ENCODE measurements at places on chromosomes 7 and 10.

GRCh38 chr10:75640803-75641202 lies 209.4 kb downstream of the LRMDA start:
- no peak for DNase-seq

- DNase-seq: no peak
These were observed 145.6 kb downstream of the CCDC71L start for GRCh38 chr7:106515321-106515720.

GRCh38 chr7:31440511-31440910 lies 73.4 kb upstream of the ITPRID1 start:
- no peak for DNase-seq

GRCh38 chr10:34778237-34778636 lies 36.9 kb downstream of the PARD3 start:
- DNase-seq: no peak

- DNase-seq: no peak
These were observed 5.5 kb upstream of the CPXM2 start for GRCh38 chr10:123897146-123897545.

GRCh38 chr10:121276046-121276445 lies 322.2 kb downstream of the FGFR2 start:
- DNase-seq: no peak

DNA sequence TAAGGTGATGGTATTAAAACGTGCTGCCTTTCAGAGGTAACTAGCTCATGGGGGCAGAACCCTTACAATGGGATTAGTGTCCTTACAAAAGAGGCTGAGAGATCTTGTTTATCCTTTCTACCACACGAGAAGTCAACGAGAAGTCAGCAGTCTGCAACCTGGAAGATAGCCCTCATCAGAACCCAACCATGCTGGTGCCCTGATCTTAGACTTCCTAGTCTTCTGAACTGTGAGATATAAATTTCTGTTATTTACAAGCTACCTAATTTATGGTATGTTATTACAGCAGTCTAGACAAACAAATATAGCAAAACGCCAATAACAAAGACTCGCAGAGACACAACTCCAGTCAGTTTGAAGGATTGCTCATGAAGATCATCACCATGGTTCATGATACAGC lies 157.5 kb upstream of the TMEM106B start:
- no peak for DNase-seq

DNA sequence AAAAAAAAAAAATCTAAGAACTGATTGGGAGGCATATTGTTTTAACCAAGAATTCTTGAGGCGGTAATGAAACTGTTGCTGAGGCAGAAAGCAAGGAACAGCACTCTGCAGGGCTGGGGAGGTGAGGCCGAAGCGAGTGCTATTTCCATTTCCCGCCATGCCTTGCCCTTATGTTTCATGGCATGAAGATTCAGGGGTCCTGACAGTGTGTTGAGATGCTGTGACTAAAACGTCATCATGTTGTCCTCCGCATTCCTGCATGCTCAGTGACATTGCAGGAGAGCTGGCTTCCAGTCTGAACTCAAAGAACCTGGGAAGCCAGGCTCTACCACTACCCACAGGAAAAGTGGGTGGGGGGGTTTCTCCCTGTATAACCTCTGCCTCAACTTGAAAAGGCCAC lies 85.2 kb downstream of the EBF3 start:
- DNase-seq: no peak

- DNase-seq: no peak
These were observed 176.8 kb downstream of the PRKG1 start for GRCh38 chr10:51251110-51251509.

GRCh38 chr10:31620226-31621151 lies 301.5 kb downstream of the ZEB1 start:
- DNase-seq: no peak

DNA sequence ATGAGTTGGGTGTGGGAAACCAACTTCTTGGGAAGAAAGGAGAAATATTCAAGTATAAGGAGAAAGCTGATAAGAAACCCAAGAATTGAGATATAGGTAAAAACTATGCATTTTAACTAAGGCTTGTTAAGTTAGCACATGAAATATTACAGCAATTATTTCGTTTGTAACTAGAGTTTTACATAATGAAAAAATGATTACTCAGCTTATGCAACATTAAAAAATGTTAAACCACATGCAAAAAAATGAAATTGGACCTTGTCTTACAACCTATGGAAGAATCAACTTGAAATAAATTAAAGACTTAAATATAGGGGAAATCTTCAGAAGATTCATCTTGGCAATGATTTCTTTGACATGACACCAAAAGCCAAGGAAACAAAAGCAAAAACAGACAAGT lies 183.2 kb downstream of the CDCA7L start:
- no peak for DNase-seq

DNA sequence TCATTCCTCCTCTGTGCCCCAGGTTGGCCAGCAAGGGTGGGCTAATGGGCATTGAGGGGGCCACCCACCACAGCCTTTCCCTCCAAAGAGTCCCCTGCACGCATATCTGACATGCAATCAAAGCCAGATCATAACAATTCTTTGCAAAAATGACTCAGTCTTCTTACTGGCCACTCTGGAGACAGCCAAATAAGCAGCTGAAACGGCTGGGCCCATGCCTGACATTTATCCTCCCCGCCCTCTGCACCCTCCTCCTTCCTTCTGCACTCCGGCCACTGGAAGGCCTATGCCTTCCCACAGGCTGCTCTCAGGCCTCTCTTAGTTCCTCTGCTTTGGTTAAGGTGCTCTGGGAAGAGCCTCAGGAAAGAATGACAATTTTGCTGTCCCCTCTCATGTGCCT lies 29.2 kb upstream of the NPFFR1 start:
- no peak for DNase-seq

DNA sequence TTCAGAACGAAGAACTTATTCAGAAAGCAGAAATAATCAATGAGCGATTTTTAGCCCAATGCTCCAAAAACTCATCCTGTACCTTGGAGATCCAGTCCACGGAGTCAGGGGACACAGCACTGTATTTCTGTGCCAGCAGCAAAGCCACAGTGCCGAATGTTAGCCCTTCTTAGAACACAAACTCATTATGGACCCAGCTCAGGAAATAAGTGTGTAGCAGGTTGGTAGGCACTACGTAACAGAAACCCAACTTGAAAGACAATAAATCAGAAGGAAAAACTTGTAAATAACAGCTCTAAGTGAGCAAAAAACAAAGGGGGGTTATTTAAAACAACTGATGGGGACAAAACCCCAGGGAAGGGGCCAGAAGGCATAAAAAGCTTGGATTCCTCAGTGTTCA lies 112.0 kb upstream of the PRSS1 start:
- no peak for DNase-seq

- no peak for DNase-seq
These were observed 586.6 kb downstream of the SUGCT start for GRCh38 chr7:40721342-40721949.

GRCh38 chr7:142196066-142196840 lies 61.6 kb downstream of the PRSS58 start:
- no peak for DNase-seq

- DNase-seq: no peak
These were observed 138.9 kb downstream of the VTI1A start for GRCh38 chr10:112585960-112586359.

DNA sequence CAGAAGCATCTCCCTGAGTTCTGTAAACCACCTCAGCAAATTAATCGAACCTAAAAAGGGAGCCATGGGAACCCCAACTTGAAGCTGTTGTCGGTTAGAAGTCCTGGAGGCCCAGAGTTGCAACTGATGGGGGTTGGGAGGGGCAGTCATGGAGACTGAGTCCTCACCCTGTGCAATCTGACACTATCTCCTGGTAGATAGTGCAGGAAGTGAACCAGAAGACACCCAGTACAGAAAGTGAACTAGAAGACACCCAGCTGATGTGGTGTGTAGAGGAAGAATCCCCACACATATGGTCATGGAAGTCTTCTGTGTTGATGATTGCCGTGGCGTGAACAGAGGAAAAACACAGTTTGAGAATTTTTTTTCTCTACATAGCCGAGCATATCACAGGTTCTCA lies 58.8 kb upstream of the SRRM3 start:
- no peak for DNase-seq

- DNase-seq: no peak
These were observed 55.3 kb upstream of the OPN4 start for GRCh38 chr10:86599041-86599440.

DNA sequence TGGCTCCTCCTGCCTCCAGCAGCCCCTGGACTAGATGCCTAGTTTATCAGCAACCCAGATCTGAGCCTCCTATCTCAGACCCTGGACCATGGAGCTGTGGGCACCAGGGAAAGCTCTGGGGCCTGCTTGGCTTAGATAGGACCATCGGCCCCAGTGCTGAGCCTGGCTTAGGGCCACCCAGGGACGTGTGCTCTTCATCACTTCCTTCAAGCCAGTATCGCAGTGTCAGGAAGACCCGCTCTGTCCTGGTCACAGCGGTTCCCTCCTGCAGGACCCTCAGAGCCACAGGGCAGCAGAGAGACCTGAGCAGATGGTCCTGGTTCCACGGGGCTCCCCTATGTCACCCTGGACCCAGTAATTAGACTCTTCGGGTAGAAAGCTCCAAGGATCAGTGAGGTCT lies 105.7 kb upstream of the FAM20C start:
- no peak for DNase-seq

DNA sequence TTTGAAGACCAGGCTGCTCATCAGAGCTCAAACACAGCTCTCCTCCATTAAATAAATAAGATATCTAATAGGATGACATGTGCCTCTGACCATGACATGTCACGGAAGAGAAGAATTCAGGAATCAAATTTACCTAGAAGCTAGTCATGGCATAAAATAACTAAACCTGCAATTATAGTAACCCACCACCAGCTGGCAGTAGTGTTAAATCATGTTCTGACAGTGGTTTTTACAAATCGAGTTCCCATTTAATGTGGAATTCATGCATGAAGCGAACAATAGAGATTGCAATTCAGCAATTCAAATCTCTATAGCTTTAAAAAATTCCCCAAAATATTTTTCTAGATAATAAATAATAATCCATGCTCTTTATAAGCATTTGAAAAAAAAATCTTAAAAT lies 74.6 kb upstream of the IKZF1 start:
- DNase-seq: no peak

- DNase-seq: no peak
These were observed 122.1 kb upstream of the EFCAB10 start for GRCh38 chr7:105703207-105703930.

- no peak for DNase-seq
These were observed 12.4 kb downstream of the NMT2 start for GRCh38 chr10:15155978-15156656.

GRCh38 chr7:27095897-27096767 lies at the start of gene HOXA1:
HOXA1 (minus strand) TSS chr7:27096000; CDS start chr7:27095912, 88 bp downstream.
- peak; percentile 11 for DNase-seq

GRCh38 chr7:30918676-30919075 lies 7.0 kb downstream of the AQP1 start:
- DNase-seq: no peak
